Choroid plexus epithelial cell (primary cell): ENCODE measurements at places on chromosomes 3 and 15.

- DNase-seq: no peak
Measured at GRCh38 chr3:54358969-54359694, 236.8 kb downstream of the CACNA2D3 start.

DNA sequence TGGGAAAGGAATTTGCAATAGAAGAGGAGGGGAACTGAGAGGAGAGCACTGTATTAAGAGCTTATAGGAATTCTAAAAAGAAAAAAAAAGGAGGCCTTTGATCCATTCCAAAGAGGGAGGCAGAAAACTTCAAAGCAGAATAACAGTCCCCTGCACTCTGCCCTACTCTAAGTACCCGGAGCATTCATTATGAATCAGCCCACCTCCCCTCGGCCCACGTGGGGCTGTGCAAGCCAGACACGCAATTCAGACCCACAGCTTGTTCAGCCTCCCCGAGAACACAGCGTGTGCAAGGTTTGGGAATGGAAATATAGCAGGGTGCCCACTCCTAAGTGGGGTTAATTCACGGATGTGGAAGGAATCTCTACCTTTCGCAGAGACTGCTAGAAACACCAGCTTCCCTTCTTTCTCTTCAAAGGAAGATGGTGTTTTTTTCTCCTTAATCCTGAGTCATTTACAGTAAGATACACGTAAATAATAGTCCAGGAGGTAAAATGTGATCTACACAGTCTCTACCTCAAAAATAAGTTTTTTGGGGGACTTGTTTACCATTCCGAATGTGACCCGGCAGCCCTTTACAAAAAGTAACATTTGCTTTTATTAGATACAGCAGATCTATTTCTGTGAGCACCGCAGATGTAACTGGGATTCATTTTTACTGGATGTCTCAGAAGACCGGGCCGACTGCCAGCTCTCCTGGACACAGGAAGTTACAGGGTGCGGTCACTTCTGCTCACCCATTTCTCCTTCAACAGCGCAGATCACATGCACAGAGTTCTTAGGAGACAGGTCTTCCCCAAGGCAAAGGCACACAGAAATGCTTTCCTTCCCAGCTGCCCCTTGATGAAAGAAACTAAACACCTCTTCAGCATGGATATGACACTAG is 768.5 kb upstream of the CFAP20DC start:
- peak; percentile 98 for DNase-seq

DNA sequence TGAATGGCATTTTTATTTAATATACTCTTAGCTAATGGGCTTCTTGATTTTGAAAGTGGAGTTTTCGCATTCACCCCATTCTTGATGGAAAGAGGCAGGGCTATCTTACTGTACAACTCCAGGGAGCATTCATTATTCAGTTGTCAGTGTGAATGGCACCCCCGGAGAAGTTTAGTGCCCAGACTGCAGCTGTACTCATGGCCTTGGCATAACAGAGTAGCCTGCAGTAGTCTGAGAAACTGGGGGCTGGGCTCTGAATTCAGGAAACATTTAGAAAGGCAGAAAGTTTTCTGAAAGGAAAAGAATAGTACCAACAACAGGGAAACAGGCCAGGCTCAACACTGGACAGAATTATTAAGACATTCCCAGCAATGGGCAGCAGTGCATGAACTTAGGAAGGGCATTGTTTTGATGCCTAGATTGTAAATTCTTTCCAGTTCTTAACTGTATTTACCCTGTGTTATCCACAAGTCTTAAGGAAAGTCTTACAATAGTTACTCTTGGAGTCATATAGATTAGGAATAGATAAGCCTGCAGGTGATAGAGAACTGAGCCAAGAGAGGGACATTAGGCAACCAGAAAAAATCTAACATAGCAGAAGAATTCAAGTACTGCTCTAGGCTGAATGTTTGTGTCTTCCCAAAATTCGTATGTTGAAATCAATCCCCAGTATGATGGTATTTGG is 44.4 kb downstream of the TIPARP start:
- peak; percentile 17 for DNase-seq

- DNase-seq: peak; percentile 5
Measured at GRCh38 chr15:27694506-27695087, 404.5 kb downstream of the OCA2 start.

DNA sequence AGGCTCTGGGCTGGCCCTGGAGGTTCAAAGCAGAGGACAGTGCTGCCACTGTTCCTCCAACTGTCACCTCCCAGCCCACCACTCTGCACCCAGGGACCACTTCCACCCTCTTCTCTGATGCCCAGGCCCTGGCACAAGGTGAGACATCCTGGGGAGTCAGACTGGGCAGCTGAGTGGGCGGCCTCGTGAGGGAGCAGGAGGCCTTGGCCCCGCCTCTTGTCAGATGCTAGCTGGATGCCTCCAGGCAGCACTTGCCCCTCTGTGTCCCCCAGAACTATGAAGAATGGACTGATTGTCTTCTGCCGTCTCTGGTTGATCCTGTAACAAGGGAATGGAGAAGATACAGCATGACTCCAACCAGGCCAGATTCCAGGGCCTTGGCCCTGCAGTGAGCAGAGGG is 191.0 kb upstream of the LINGO1 start:
- DNase-seq: no peak

DNA sequence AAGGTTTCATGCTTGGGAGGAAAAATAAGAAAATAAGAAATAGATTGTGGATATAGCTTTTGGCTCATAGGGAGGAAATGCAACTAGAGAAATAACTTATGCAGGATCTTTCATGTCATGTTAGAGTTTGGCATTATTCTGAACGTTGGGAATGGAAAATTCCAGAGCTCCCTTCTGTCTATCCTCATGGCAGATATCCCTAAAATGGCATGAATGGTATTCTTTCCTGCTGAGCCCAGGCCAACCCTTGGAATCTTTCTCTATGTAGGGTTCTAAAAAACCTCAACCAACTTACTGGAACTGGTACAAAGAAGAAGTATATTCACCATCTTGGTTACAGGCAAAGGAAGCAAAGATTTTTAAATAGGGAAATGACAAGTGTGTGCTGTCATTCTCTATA is 212.5 kb downstream of the CHST2 start:
- no peak for DNase-seq

DNA sequence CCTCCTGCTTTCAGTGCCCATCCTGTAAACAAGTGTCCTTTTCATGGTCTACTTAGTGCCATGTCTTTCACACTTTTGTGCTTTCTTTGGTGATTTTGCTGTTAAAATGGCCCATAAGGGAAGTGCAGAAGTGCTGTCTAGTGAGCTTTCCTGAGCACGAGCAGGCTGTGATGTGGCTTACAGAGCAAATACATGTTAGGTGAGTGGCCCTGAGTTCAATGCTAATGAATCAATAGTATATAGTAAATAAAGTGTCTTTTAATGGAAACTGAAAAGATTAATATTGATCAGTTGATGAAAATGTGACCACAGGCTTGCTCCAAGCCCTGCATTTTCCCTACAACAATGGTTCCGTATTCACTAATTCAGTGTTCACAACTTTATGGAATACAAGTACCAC is 5.7 kb downstream of the SH3BP5 start:
- DNase-seq: no peak

DNA sequence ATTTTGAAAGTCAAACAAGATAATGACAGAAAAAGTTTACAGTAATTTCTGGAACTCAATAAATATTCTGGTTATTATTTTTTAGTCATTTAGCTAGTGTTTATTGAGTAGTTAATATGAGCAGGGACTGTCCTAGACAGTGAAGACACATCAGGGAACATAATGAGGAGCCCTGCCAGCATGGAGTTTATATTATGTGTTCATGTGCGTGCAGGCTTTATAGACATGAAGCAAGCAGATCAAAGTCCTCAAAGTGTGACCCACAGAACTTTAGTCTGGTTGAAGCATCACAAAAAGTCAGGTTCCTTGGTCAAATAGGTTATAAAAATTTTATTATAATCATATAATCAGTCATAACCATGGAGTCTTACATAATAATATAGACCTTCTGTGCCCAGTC is 289.3 kb downstream of the CLSTN2 start:
- DNase-seq: no peak

GRCh38 chr15:98596885-98597392 is 51.4 kb upstream of the IGF1R start:
- no peak for DNase-seq

DNA sequence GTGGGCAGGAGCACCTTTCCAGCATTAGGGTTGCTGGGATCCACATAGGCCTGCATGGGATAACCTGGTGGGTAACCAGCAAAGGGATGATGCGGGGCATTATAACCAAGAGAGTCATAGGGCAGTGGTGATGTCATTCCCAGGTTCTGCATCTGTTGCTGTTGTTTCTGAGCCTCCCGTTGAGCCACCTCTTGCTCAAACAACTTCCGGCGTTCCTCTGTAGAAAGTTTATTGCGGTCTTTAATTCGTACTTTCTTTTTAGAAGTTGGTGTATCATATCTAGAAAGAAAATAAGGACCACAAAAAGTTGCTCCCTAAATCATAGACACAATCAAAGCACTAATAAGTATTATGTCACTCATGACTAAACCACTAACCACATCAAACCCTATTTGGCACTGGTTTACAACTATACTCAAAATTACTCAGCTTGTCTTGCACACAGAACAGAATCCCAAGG is 77.8 kb downstream of the NBEAL2 start:
- DNase-seq: peak; percentile 15

GRCh38 chr3:182671942-182672341 is 121.4 kb upstream of the ATP11B start:
- DNase-seq: peak; percentile 68

- no peak for DNase-seq
Measured at GRCh38 chr3:196335503-196335948, 2.7 kb downstream of the TM4SF19 start.

DNA sequence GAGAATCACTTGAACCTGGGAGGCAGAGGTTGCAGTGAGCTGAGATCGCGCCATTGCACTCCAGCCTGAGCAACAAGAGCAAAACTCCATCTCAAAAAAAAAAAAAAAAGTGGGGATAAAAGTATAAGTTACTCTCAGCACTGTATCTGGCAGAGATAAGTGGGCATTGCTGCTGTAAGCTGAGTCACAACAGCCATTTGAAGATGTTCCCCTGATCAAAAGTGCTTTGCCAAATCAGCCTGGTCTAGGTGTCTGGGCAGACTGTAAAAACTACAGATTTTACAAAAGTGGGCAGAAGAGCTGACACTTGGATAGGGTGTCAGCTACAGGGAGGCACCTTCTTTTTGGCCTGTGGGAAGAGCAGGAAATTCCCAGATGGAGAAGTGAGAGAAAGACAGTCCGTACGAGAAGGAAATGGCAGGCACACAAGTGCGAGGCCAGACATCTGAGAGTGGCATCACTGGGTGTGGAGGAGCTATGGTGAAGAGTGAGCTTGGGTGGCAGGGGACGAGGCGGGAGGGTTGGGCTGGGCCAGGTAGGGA is 78.5 kb downstream of the TRAK1 start:
- DNase-seq: no peak

DNA sequence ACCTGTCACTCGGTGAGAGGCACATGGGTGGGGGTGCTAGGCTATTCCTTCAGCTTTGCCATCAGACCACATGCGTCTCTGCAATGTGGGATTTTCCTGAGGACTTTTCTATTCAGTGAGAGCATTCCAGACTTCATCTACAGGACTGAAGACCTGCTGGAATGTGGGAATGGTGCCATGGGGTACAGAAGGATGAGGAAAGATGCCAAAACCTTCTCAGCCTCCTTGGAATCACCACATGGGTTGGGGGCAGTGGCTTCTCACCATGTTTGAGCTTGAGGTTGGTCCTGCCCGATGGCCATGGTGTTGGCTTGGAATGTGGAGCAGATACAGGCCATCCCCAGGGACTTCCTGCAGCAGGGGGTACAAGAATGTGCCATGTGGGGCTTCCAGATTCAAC is 80.9 kb upstream of the KLF13 start:
- DNase-seq: no peak

DNA sequence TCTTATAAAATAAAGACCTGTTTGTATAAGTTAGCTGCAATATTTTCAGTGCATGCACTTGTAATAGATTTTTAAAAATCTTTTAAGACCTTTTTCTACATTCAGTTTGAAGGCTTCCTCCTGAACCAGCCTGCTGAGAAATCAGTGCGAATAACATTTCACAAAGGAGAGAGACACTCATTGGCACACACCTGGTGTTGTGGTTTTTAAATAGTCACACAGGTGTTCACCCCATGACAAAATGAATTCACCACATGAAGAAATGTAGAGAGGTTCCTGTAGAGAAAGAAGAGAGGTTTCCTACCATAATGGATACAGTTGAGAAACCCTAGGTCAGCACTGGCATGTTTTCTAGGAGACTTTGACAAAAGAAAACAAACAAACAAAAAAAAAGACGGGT is 237.3 kb downstream of the CNTN6 start:
- no peak for DNase-seq

- peak; percentile 10 for DNase-seq
Measured at GRCh38 chr3:111588527-111588926, 6.6 kb downstream of the ZBED2 start.

DNA sequence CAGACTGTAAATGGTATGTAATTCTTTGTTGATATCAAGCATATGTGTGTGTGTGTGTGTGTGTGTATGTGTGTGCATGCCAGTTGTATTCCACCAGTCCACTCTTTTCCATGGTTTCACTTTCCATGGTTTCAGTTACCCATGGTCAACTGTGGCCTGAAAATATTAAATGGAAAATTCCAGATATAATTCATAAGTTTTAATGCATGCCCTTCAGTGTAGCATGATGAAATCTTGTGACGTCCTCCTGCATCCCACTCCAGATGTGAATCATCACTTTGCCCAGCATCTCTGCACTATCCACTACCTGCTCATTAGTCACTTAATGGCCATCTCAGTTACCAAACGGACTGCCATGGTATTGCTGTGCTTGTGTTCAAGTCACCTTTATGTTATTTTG is 215.9 kb downstream of the GBE1 start:
- DNase-seq: peak; percentile 39

DNA sequence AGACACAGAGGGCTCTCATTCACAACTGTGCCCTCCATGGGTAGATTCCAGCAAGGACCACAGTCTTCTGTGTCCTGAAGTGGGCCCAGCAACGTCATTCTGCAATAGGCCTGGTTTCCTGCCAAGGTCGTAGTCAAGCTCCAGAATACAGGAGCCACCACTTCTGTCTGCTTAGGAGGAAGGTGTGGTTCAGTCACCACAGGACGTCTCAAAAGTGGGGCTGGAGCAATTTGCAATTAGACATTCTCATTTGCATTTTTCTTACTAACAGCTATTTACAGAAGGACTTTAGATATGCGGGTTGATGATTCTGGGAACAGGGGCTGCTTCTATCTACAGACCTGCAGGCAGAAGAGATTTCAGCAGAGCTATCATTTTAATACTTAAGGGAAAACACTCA is 58.7 kb upstream of the MYRIP start:
- DNase-seq: no peak

DNA sequence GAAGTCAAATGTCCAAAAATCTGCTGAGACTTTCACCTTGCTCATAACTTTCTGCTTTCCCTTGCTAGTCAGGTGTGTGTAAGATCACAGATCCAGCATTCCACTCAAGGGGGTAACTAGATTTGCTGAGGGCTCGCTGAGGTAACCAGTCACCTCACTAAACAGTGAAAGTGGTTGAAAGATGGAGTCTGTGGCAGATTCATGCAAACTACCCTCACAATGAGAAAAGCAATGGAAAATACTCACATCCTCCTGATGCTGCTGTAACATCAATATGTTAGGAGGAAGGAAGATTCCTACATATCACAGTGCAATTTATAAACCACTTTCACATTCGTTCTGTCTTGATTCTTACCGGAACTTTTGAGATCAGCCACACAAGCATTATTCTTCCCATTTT is 174.3 kb upstream of the BCL6 start:
- no peak for DNase-seq
